Astrocyte (in vitro differentiated cells and primary cell): ENCODE measurements at places on chromosomes 7 and 10.

- no peaks in the 10 kb centered on the region for H3K36me3 ChIP-seq
- H3K4me1 ChIP-seq = peaks cover 8% of the 10 kb centered on the region
- H3K4me3 ChIP-seq = no peak overlapping the region
- no peaks in the 10 kb centered on the region for H3K27me3 ChIP-seq
Observed at GRCh38 chr10:77620731-77621130, 16.9 kb downstream of the KCNMA1 start.

DNA sequence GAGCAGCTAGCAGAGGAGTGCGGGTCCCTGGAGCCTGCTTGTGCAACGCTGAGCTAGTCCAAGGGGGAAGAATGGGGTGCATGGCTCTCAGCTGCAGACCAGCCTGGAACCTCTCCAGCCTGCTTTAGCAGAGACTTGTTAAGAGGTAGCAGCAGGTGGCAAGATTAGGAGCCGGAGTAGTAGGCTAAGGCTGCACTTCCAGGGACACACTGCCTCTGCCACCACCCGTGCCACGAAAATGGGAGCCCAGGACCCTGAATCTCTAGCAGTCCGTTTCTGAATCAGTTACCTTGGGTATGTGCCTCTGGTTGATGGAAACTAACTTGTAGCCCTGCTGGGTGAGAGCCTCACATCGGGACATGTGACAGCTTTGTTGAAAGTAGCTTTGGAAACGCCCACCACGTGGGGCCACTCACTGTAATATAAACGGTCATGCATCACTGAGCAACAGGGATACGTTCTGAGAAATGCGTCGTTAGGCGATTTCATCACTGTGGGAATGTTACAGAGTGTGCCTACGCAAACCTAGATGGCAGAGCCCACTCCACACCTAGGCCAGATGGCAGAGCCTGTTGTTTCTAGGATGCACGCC lies 25.9 kb downstream of the HTRA1 start:
- H3K4me1 ChIP-seq = peaks cover 26% of the 10 kb centered on the region
- no peak for DNase-seq
- H3K4me3 ChIP-seq = no peak overlapping the region
- H3K27ac ChIP-seq = no peak overlapping the region

DNA sequence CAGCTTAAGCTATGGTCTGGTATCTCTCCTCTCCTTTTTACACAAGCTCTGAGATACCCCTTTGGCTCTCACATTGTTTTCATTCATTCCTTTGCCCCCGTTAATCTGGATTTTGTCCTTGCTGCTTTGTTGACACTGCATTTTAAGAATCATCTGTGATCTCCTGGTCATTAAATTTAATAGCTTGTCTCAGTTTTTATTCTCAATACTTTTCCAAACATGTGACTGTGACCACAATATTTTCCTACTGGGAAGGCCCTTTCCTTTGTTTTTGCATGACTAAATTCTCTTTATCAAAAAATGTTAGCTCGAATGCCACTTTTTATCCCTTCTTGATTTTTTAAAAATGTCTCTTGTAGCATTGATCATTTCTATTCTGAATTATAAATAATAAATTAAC lies 171.2 kb downstream of the SUGCT start:
- H3K4me1 ChIP-seq = peaks cover 42% of the 10 kb centered on the region
- DNase-seq = peak; percentile 37
- no peaks in the 10 kb centered on the region for H3K27me3 ChIP-seq
- peak overlapping the region; percentile 71 for H3K27ac ChIP-seq

GRCh38 chr10:114933588-114933987 lies 4.4 kb upstream of the TRUB1 start:
- peaks cover under 1% of the 10 kb centered on the region for H3K4me1 ChIP-seq
- no peaks in the 10 kb centered on the region for H3K27me3 ChIP-seq
- H3K27ac ChIP-seq = no peak overlapping the region

DNA sequence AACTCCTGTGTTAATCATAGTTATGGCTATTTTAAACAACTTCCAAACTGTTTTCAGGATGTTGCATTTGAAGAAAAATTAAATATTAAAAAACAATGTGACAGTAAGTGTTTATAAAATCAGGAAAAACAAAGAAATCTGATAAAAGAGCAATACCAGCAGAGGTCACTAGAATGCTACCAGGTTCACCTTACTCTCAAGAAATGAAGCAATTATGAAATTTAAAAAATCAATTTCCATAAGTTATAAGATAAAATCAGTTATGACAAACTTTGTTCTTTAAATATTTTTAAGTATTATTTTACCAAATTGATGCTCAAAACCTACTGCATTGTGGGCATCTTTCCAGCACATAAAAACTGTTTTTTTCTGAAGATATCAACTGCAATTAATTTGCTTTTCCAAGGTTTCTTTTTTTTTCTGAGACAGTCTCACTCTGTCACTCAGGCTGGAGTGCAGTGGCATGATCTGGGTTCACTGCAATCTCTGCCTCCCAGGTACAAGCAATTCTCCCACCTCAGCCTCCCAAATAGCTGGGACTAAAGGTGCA lies 50.7 kb upstream of the RHEB start:
- no peak for DNase-seq
- H3K4me1 ChIP-seq = peaks cover 7% of the 10 kb centered on the region
- H3K36me3 ChIP-seq = peaks cover 13% of the 10 kb centered on the region
- H3K4me3 ChIP-seq = no peak overlapping the region

DNA sequence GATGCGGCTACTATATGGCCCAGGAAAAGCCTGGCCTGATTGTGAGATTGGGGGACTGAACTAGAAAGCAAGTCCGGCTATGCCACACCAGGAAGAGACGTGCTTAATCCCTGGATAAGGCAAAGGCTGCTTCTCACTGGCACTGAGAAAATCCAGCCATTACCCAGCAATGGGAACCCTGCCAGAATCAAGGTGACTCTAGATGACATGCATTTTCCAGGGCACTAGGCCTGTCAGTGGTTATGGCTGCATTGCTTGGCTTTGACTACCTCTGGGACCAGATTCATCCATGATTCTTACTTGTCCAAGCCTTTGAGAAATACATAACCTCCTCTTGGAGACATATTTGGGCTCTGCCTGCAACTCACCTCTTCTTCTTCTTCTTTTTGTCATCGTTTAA lies 317.2 kb downstream of the GRID1 start:
- H3K4me1 ChIP-seq = no peaks in the 10 kb centered on the region
- no peak overlapping the region for H3K4me3 ChIP-seq
- H3K27me3 ChIP-seq = no peaks in the 10 kb centered on the region
- no peak overlapping the region for H3K27ac ChIP-seq
- no peaks in the 10 kb centered on the region for H3K36me3 ChIP-seq

- H3K27ac ChIP-seq = no peak overlapping the region
- no peak for DNase-seq
- no peaks in the 10 kb centered on the region for H3K36me3 ChIP-seq
- no peak overlapping the region for H3K4me3 ChIP-seq
- peaks cover 3% of the 10 kb centered on the region for H3K4me1 ChIP-seq
Observed at GRCh38 chr10:73509695-73510094, 13.9 kb upstream of the PPP3CB start.

DNA sequence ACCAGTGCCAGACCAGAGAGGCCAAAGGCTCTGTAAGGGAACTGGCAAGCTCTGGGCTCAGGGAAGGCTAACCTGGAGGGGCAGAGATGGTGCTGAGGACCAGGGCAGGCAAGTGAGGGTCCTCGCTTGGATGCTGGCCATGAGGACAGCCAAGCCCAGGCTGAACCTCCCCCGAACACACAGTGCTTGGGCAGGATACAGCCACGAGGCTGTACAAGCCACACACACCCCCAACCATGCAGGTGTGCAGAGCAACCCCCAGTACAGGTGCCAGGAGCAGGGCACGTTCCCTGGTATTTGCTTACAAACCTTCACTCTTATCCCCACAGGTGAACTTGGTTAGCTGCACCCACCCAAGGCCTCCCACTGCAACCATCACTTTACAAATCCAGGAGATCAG lies 185.7 kb downstream of the GRID1 start:
- no peaks in the 10 kb centered on the region for H3K27me3 ChIP-seq
- H3K27ac ChIP-seq = no peak overlapping the region
- no peaks in the 10 kb centered on the region for H3K4me1 ChIP-seq
- H3K36me3 ChIP-seq = no peaks in the 10 kb centered on the region
- no peak overlapping the region for H3K4me3 ChIP-seq
- DNase-seq = no peak

DNA sequence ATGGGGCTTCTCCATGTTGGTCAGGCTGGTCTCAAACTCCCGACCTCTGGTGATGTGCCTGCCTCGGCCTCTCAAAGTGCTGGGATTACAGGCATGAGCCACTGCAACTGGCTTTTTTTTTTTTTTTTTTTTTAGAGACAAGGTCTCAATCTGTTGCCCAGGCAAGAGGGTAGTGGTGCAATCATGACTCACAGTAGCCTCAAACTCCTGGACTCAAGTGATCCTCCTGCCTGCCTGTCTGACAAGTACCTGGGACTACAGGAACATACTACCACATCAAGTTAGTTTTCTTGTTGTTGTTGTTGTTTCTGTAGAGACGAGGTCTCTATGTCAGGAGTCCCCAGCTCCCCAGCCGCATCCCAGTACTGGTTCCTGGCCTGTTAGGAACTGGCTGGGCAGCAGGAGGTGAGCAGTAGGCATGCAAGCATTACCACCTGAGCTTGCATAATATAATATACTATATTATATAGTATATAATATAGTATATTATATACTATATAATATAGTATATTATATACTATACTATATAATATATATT lies 55.7 kb downstream of the TPK1 start:
- H3K4me1 ChIP-seq = no peaks in the 10 kb centered on the region
- H3K4me3 ChIP-seq = no peak overlapping the region

DNA sequence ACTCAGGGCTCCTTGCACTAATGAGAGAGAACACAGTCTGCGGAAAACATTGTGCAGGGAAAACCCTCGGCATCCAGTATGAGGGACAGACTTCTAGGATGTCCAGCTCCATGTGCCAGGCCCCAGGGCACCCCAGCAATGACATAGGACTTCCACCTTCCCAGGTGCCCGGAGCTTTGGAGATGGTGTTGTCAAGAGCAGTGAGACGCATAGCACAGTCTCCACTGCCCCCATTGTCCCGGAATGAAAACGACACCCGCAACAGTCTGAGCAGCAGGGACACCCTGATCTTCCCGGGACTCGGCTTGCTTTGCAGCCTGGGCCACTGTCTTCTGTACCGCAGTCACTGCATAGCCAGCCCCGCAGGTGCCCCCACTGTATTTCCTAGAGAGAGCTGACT lies 339.2 kb upstream of the ADARB2 start:
- H3K27ac ChIP-seq = no peak overlapping the region
- no peaks in the 10 kb centered on the region for H3K27me3 ChIP-seq
- no peaks in the 10 kb centered on the region for H3K4me1 ChIP-seq
- no peak for DNase-seq
- no peak overlapping the region for H3K4me3 ChIP-seq

- DNase-seq = no peak
- no peaks in the 10 kb centered on the region for H3K4me1 ChIP-seq
- H3K27ac ChIP-seq = no peak overlapping the region
- no peak overlapping the region for H3K4me3 ChIP-seq
Observed at GRCh38 chr7:69907720-69908119, 309.4 kb downstream of the AUTS2 start.

DNA sequence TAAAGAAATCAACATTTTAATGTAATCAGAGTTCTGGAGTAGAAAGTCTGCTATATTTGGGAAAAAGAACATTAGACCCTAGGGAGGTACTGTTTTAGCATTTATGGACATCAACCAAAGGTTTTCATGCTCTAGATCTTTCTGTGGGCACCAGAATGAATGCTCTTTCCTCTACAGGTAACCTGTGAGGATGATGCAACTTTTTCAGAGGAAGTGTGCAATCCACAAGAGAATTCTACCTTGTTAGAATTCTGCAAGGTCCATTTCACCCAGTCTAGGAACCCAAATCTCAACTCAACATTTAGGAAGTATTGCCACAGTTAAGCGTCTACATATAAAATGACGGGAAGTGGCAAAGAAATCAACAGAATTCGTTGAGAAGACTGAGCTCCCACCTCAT lies 139.9 kb upstream of the FAM171A1 start:
- H3K4me1 ChIP-seq = no peaks in the 10 kb centered on the region
- no peak overlapping the region for H3K27ac ChIP-seq
- DNase-seq = no peak
- H3K36me3 ChIP-seq = no peaks in the 10 kb centered on the region
- no peak overlapping the region for H3K4me3 ChIP-seq

DNA sequence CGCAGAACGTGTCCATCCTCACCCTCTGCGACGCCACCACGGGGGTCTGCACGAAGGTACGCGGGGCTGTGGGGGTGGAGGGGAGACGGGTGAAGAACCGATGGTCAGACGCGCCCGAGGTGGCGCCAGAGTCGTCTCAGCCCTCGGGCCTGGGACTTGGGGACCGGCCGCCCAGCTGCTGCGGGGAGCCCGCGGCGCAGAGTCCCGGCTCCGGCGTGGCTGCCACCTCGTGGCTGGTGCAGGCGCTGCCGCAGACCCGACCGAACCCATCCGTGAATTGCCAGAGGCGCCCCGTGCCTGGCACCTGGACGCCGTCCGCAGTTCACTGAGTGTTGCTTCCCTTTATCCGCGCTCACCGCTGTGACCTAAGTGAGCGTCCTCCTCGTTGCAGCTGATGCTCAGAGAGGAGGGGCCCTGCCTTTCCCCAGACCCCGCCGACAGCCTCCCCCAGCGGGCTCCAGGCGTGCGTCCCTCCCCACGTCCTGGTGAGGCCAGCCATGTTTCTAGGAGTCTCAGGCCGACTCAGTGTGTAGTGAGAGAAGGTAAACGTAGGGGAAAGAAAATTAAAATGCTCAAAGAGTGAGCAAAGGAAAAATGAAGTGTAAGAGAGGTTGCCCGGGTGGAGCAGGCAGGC lies 208.7 kb downstream of the PAXIP1 start:
- DNase-seq = no peak
- H3K36me3 ChIP-seq = no peaks in the 10 kb centered on the region
- no peak overlapping the region for H3K4me3 ChIP-seq
- H3K27me3 ChIP-seq = no peaks in the 10 kb centered on the region
- H3K4me1 ChIP-seq = no peaks in the 10 kb centered on the region

GRCh38 chr7:90846192-90846591 lies 250.1 kb downstream of the CDK14 start:
- H3K4me1 ChIP-seq = no peaks in the 10 kb centered on the region
- H3K27ac ChIP-seq = no peak overlapping the region

- H3K27ac ChIP-seq = peak overlapping the region; percentile 77
- no peak overlapping the region for H3K4me3 ChIP-seq
- H3K27me3 ChIP-seq = no peaks in the 10 kb centered on the region
- H3K36me3 ChIP-seq = no peaks in the 10 kb centered on the region
- H3K4me1 ChIP-seq = peaks cover 72% of the 10 kb centered on the region
Observed at GRCh38 chr7:55107946-55108345, 89.1 kb downstream of the EGFR start.

DNA sequence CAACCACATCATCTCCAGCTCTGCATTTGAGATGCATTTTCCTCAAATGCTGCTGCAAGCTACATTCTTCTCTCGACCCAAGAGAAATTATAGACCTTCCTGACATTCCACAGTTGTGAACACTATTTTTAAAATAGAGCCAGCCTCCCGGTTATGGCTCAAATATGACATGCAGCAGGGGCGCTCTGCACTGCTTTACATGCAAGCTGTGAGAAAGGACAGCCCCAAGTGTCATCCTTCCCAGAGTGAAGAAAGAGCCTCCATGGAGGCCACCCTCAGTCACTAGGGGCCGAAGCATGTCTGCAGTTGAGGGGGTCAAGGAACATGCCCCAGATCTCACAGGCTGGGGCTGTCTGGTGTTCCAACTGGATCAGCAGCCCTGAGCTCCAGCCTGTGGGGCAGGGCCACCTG lies 63.9 kb upstream of the CHST15 start:
- no peak overlapping the region for H3K4me3 ChIP-seq
- peaks cover 38% of the 10 kb centered on the region for H3K4me1 ChIP-seq
- DNase-seq = peak; percentile 76
- H3K27me3 ChIP-seq = peaks cover 13% of the 10 kb centered on the region
